Small intestine (tissue), 16 donors: ENCODE measurements at places on chromosomes 5 and 9. TPM values are rescaled to one million over a fixed set of nuclear protein-coding genes. Genes with fewer than 3 reads are reported as not detected.

DNA sequence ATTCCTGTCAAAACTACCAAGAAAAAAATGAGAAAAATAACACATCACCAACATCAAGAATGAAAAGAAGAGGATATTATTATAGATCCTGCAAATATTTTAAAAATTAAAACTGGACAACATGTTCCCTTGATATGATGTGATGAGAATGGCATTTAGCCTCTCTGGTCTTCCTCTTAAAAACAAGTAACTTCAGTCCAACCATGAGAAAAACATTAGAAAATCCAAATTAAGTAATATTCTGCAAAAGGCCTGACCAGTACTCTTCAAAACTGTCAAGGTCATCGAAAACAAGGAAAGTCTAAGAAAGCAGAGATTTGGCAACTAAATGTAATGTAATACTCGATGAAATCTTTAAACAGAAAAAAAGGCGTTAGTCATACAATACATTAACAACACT lies 167.1 kb upstream of the SNX2 start:
- no peak for DNase-seq

- no peak for DNase-seq
These were observed 41.8 kb downstream of the FYB1 start for GRCh38 chr5:39177631-39177964.

BARHL1 gene
- not detected for polyA plus RNA-seq

DNA sequence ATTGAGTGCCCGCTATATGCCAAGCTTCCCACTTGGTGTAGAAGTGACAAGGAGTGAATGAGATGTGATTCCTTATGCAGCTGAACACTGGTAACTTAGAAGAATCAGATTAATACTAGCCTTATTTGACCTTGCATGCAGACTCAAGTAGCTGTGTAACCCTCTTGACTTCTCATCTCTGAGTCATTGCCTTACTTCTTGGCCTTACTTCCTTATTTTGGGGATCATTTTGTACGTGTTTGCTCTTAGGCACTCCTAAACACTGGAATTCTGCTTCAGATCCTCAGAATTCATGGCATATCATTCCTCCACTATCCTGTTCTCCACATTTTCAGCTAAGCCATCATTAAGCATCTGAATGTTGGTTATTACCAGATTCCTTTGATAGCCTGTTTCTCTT lies 948.9 kb upstream of the ARRDC3 start:
- no peak for DNase-seq

DNA sequence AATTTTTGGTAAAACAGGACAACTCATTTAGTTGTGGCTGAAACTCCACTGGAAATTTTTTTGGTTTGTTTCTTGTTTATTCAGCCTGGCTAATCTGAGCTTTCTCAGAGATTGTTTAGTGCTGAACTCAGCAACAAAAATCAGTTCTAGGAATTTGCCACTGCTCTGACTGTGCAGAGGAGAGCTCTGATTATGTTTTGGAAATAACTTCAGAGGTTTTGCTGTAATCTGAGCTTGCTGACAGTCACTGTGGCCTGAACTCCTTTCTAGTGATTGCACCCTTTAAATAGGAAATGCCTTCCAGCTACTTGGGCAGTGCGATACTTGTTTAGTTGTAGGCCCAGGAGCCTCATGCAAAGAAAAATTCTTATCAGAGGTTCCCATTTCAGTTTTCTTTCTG lies 60.2 kb downstream of the OSTF1 start:
- no peak for DNase-seq

GRCh38 chr5:43422143-43422542 lies 10.0 kb upstream of the CCL28 start:
- DNase-seq, result peak; percentile 82
